ENCODE measurements at places on chromosomes 7 and 10.

- DNase-seq: no peak
These were observed 81.9 kb downstream of the PTPRN2 start for GRCh38 chr7:158505683-158506082.

- DNase-seq: no peak
These were observed 1042.9 kb downstream of the GATA3 start for GRCh38 chr10:9097206-9097990.

DNA sequence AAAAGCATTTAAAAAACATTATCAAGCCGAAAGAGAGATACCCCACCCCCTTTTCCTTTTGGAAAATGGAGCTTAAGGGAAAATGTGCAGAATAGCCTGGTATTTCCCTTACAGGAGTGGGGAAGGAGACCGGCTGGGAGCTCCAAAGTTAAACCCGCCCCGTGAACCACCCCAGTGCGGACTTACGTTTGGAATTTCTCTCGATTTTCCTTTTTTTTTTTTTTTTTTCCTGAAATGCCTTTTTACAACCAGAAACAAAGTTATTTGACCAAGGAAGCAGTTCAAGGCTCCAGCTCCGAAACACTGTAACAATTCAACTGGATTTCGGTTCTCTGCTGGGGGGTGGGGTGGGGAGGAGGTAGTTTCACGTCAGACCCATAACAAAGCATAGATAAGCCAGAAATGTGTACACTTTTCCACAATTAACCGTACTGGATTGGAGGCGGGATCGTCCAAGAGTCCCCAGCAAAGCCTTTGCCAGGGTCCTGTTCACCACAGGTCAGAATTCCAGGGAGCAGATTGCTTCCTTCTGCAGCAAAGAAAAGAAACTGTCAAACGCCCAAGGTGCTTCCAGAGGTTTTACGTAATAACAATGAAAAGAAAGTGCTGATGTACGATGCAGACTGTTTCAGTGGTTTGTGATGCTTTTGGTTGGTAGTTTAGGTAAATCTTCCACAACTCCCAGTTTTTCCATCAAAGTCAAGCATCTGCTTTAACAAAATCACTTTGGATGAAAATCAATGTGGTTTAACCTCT, 6.7 kb downstream of the SKIDA1 start:
- peak; percentile 62 for DNase-seq

DNA sequence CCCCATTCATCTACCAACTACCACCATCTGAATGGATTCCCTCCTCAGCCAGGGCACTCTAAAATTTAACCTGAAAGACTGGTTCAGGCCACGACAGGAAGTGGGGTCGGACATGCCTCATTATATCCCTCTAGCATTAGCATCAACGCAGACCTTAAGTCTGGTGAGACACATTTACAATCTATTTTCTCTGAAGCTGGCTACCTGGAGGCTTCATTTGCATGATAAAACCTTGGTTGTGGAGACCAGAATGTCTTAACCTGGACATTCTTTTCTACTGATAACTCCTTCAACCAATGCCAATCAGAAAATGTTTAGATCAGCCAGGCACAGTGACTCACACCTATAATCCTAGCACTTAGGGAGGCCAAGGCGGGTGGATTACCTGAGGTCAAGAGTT, 42.3 kb downstream of the SVOPL start:
- DNase-seq: no peak

DNA sequence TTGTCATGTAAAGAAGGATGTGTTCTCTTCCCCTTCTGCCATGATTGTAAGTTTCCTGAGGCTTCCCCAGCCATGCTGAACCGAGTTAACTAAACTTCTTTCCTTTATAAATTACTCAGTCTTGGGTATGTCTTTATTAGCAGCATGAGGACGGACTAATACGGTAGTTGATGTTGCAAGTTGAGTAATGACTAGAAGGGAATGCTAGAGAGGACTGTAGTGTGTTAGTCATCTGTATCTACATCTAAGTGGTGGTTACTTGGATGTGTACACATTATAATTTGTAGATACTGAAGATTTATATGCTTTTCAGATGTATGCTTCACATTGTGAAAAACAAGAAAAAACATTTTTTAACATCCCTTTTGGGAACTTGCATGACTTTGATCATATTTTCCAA, 244.6 kb downstream of the POLR1F start:
- DNase-seq: no peak

GRCh38 chr7:21749378-21749777, 196.3 kb downstream of the CDCA7L start:
- no peak for DNase-seq

- DNase-seq: peak; percentile 71
These were observed 772 bp downstream of the SGMS1 start for GRCh38 chr10:50622706-50623662.

GRCh38 chr10:37947526-37947925, 28.9 kb downstream of the ZNF25 start:
- no peak for DNase-seq

DNA sequence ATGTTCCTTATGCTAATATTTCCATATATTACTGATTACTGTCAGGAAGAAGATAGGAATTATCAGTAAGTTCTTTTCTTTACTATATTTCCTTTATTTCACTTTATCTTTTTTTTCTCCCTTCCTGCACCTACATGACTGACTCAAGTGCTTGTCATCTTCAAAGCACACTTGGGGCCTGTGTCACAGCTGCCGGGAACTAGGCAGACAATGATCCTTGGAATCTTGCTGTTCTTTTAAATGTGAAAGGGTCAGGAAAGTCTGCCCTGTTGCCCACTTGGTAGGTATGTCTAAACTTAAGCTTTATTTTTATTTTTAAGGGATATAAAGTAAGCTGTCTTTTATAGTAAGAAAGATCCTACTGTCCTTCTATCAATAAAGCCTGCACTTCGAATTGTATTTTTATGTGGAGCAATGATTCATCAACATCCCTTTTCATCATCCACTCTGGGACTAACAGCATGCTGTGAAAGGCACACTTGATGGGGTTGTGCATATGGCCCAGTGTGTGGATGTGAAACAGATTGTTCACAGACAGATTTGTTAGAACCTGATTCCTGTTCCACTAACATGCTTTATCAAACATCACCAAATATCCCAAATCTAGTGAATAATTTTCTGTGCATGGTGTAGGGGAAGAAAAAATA, 556.9 kb downstream of the DNAJB9 start:
- no peak for DNase-seq

DNA sequence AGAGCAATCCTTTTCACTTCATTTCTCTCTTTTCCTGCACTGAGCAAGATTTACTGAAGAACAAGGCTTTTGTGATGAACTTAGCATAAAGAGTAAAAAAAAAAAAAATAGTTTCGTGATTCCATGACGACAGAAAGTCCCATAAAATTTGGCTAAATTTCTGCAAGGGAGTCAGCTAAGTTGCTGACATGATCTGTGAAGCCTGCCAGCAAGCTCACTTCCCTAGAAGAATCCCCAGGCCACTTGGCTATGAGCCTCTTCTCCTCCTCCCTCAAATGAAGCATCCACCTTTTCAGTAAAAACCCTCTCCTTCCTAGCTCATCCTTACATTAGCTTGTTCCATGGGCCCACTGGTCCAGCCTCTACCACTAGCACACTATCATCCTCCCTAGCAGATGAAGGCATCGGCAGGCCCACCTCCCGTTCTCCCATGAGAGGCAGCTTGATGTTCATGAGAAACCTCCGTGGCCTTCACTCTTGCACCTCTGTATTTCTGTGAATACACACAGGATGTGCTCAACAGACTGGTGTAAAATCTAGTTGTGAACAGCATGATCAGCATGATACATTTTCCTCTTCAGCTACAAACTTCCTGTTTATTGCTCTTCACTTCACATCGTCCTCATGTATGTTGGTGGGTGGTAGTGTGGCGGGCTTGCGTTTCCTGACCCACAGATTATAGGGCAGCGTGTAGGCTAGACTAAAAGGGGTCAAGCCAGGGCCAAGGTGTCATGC, 30.9 kb downstream of the GIMAP8 start:
- no peak for DNase-seq

GRCh38 chr7:143259765-143260164, 3.5 kb upstream of the GSTK1 start:
- DNase-seq: no peak

DNA sequence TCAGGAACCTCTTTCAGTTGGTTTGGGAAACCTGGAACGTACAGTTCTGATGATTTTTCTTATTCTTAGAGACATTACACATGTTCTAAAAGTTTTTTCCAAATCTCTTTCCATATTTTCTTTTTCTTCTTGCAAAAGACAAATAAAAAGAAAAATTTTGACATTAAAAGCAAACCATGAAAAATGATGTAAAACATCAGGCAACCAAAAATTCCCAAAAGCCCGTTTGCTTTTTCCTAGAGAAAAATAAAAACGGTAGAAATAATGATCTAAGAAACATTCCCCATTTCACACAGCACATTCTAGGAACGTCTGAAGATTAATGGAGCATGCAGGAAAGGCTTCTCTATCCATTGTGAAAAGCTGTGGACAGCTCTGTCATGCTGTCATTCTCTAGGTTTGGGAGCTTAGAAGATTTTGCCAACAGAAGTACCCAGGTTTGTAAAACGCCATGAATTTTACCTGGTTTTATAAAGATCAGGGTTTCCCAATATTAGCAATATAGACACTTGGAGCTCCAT, 11.2 kb upstream of the PRTFDC1 start:
- DNase-seq: no peak

DNA sequence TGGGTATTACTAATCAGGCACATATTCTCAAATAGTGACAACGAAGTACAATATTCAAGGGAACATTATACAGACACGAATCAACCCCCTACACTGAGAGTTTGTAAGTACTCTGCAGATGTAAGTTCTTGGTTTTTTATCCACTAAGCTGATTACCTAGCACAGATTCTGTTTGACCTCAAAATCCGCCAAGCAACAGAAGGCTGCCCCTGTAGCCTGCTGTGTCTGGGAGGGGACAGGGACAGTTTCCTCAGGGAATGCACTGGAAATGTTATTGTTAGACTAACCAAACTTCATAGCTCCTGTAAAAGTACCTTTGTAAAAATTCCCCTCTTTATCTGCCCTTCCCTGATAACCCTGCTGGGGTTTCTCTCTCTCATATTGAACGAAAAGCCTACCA, 45.2 kb upstream of the ZRANB1 start:
- DNase-seq: peak; percentile 76

DNA sequence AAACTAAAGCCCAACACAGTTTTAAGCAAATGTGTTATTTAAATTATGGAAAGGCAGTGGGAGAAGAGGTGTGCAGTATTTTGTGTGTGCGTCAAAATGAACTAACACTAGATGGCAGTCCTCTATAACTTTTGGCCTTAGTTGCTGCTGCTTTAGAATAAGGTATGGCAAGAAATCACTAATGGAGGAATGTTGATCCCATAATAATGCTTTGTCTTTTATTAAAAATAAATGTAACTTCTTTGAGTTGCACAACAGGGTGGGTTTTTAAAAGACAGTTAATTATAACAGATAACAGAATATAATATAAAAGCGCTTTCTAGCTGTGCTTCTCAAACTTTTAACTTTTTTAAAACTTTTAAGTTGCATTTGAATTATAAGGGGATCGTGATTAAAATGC, 56.4 kb downstream of the BBS9 start:
- DNase-seq: peak; percentile 67

DNA sequence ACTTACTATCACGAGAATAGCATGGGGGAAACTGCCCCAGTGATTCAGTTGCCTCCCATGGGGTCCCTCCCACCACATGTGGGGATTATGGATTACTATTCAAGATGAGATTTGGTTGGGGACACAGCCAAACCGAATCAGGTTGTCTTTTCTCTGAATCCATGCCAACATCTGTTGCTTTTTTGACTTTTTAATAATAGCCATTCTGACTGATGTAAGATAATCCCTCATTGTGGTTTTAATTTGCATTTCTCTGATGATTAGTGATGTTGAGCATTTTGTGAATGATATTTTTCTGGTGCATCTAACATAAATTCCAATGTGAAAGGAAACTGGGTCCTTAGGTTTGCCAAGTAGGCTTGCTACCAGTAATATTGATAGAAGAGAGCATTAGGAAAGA, 69.0 kb upstream of the ARHGAP21 start:
- DNase-seq: no peak

DNA sequence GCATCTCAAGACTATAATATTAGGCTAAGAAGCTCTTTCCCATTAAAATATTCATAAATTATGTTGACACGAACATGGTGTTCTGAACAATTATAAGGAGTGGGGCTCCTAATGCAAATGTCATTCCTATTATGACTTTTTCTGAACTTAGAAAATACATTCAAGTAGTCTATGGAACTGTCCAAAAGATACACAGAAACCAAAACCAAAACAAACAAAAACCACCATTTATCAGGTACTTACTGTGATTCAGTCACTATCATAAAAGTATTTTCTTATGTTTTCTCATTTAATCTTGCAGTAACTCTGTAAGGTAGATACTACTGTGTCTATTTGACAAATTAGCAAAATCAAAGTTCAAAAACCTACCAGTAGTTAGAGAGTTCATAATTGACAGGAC, 406.8 kb downstream of the GFRA1 start:
- DNase-seq: no peak

- peak; percentile 60 for DNase-seq
These were observed 6.7 kb downstream of the ATP6V1F start for GRCh38 chr7:128869138-128869943.

- DNase-seq: no peak
These were observed 362.0 kb downstream of the ETV1 start for GRCh38 chr7:13627455-13627854.

- DNase-seq: peak; percentile 40
These were observed at the start of gene ADARB2 for GRCh38 chr10:1737222-1738061. TSS of gene ADARB2 (minus strand) at chr10:1737525.

- no peak for DNase-seq
These were observed 9.4 kb upstream of the CNOT4 start for GRCh38 chr7:135519233-135519688.

DNA sequence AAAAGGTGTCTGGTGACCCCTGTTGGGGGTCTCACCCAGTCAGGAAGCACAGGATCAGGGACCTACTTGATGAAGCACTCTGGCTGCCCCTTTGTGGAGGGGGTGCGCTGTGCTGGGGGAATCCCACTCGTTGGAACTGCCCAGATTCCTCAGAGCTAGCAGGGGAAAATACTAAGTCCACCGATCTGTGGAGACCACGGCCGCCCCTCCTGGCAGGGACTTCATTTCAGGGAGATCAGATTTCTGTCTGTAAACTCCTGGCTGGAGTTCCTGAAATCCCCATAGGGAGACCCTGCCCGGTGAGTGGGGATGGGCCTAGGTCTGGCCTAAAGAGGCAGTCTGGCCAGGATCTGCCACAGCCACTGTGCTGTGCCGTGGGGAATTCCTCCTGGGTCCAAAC, 79.3 kb upstream of the ADCY1 start:
- no peak for DNase-seq

DNA sequence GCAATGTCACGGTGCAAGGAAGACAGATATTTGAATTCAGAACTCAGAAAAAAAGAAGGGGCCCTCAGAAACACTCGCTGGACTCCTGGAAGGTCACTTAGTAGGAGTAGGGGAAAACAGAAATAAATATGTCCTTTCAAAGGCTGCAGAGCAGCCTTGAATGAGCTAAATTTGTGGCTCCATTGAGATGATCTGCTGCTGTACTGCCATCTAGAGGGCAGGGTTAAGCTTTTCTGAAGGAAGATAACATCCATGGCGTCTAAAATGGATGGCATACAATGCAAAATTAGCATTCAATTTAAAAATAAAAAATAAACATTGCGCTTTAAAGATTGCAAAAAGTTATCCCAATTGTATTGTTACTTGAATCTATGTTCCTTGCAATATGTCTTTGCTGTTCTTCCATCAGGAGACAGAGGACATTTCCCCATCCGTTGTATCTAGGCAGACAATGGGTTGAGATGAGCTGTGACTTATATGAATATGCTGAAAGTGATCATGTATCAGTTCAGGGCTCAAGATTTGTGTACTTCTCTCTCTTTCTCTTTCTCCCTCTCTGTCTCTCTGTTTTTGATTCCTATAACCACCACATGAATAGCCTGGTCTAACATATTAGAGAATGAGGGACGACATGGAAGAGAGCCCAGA, 642.2 kb downstream of the SH2D4B start:
- DNase-seq: no peak

GRCh38 chr10:24277771-24278170, 68.8 kb downstream of the KIAA1217 start:
- DNase-seq: no peak
